ENCODE measurements at places on chromosomes 2 and 18.

GRCh38 chr2:157831573-157832315, 44.4 kb downstream of the ACVR1 start:
- DNase-seq = no peak

DNA sequence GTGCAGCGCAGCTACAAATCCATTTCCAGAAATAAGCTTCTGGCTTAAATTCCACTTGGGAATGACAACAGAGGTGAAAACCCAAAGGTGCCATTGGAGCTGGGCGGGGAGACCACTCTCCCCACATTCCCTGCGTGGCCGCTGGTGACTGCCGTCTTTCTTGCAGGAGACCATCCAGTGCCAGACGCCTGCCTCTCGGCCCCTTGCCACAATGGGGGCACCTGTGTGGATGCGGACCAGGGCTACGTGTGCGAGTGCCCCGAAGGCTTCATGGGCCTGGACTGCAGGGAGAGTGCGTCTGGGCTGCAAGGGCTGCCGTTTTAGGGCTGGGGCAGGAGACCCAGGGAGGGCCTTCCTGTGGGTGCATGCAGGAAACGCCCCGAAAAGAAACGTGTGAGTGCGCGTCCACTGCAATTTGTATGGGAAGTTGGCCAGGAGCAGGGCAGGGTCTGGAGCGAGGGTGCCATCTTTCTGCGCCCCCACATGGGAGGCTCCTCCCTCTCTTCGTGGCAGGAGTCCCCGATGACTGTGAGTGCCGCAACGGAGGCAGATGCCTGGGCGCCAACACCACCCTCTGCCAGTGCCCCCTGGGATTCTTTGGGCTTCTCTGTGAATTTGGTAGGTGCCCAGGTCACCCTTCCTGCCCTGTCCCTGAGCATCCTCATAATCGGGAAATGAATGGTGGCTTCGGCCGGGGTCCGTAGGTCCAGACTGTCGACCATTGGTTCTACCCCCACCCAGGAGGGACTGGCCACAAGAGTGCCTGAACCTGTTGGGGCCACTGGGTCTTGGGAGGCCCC, 49.9 kb downstream of the SNED1 start:
- DNase-seq = no peak

DNA sequence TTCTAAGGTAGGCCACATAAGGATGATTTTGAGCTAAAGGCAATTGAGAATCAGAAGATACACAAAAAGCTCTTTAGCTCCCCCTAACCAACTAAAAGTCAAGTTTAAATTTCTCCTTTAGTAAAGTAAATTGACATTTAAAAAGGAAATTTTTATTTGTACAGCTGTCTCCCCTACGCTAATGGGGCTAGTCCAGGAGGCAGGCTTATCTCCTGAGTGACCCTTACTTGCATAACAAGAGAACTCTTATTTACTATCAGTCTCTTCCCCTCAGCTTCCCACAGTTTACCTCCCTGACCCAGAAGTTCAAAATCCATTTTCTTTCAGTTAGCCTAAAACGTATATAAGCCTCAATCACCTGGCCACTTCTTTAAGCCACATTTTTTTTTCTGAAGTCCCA, 1002.8 kb upstream of the NRXN1 start:
- no peak for DNase-seq

DNA sequence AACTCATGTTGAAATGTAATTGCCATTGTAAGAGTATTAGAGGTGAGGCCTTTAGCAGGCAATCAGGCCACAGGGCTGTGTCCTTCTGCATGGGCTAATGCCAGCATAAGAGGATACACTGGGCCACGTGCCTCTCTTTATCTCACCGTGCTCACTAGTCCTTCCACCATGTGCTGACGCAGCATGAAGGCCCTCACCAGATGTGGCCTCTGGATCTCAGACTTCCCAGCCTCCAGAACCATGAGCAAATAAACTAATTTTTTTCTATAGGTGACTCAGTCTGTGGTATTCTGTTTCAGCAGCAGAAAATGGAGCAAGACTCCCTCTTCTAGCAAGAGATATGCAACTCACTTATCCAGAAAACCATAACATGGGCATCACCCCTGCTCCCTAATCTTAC, 149.7 kb upstream of the ZNF236 start:
- DNase-seq = no peak

- no peak for DNase-seq
These were observed 91.1 kb upstream of the TMEM200C start for GRCh38 chr18:5986257-5986931.

DNA sequence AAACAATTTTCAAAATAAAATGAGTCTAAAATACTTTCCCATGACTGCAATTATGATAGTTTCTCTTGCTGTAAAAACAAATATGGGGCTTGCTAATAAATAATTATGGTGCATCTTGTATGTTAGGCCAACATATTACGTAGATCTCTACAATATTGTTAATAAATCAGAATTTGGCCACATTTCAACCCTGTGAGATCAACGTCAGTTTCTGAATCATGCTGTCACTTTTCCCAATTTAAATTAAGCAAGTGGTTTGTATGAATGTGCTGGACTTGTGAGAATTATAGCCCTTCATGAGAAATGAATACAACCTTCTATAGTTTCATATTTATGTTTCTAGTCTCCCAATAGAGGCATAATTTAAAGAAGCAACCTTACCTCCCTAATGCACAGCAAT, 808.9 kb downstream of the SUCLG1 start:
- DNase-seq = no peak

DNA sequence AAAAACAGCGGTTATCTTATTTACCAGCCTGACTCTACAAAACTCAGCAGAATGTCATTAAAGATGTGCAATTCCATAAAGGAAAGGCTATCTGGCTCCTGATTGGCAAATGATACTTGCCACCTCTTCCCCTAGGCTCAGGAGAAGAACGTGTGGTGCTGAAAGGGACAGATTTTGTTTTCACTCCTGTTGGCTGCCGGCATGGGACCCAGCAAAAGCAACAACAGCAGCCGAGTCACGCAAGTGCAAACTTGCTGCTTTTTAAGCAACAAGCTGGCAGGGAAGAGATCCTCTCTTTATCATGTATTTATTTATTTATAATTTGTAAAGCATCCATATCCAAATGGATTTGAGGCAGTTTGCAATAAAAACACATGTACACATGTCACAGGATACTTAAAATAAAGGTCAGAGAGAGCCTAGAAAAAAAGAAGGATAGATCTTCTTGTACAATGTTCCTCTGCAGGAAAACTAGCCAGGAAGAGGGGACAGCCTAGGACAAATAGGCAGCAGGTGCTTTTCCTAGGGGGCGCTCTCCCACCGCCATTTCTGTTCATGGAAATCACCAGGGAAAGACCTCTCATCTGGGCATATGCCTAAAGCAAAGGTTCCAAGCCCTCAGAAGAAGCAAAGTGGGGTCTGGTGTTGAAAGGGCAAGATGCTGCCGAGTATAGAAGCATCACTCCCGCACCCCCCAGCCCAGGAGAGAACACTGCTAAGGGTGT, 799.3 kb downstream of the BCL11A start:
- DNase-seq = no peak

DNA sequence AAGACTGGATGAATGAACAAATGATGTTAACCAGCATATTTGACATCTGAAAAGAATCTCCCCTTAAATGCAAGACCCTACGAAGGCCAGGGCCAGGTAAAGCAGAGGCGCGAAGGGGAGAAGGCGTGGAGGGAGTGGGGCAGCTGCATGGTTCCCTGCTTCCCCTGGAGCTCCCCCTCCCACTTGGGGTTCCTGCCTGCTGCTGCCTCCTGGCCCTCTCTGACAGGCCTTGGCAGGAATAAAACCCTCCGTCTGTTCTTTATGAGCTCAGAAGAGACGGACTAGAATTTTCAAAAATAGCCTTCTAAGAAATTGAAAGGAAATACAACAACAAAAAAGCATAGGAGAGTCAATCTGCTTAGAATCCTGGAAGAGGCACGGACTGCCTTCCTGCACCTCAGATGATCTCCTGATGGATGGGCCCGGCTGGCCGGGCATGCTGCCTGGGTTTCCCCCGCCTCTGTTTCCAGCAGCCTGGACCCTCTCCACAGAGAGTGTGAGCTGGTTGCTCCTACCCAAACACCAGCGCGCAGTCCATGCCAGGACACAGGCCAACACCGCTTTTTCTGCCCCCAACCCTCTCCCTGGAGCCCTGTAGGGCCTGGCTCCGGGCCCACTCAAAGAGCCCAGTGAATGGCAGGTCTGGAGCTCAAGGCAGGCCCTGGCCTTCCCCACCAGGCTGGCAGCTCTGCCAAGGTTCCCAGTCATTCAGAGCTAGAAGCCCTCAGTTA, 23.9 kb downstream of the CFAP65 start:
- DNase-seq = no peak

GRCh38 chr18:21203126-21203525, 38.9 kb upstream of the GREB1L start:
- DNase-seq = no peak

GRCh38 chr2:120319686-120320317, 26.1 kb upstream of the INHBB start:
- no peak for DNase-seq

DNA sequence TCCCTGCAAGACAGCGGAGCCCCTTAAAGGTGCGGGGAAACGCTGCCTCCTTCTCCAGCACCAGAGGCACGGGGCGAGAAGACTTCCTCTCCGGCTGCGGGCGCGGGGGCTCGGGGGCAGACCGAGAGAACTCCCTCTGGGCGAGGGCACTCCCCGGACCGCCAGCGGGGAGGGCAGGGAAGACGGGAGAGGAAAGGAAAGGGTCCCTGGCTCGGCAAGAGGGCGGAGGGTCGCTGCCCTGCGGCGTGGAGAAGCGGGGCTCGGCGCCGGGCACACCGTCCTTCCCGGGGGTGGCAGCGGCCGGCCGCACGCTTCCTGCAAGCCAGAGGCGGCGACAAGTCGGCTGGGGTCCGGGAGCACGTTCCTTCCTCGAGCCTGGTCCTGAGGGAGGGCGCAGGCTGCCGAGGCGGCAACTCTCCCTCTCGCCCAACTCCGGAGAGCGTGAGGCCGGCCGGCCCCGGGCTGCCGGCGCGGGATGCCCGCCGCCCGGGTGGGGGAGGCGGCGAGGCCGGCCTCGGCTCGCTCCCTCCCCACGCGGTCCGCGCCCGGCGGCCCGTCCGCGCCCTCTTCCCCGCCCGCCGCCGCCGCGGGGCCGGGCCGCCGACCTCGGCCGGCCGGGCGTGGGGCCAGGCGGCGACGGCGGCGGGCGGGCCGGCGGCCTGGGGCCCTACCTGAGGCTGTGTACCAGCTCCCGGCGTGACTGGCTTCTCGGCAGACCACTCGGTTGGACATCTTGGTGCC, 1.1 kb downstream of the MEMO1 start:
- peak; percentile 50 for DNase-seq

DNA sequence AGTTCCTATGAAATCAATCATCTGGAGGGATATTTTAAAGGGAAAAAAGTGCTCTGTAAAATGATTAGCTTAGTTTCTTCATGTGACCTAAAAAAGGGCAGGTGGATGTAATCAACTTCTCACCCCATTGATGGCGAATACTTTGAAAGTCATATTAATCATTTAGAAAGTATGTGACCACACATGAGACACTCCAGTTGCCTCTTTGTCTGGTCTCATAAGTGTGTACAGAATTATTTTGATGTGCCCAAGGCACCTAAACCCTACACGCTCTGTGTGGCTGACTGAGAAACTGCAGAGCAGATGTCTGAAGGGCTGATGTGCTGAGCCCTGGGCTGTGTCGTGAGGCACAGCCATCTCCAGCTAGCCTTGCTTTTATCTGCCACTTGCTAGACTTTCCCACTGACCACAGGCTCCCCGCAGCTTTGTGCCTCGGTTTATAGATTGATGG, 26.9 kb downstream of the SGPP2 start:
- DNase-seq = peak; percentile 28

GRCh38 chr2:100166701-100167100, 24.3 kb upstream of the AFF3 start:
- DNase-seq = no peak

GRCh38 chr2:239912938-239913635, 112.1 kb downstream of the NDUFA10 start:
- no peak for DNase-seq

DNA sequence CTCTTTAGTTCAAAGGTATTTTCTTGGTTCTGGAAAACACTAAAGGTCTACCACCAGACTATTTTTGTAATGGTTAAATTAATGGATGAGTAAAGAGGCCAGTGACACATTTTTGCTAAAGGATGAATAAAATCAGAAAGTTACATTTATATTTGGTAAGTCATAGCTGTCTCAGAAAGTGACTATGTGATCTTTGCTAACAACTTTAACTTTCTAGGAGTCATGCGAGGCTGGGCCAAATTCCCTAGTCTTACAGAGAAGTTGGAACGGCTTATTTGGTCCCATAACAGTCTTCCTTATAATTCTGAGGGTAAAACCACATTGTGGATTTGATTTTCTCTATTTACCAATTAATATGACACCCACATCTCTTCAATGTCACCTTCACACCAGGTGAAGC, 198.1 kb downstream of the PDE1A start:
- no peak for DNase-seq

DNA sequence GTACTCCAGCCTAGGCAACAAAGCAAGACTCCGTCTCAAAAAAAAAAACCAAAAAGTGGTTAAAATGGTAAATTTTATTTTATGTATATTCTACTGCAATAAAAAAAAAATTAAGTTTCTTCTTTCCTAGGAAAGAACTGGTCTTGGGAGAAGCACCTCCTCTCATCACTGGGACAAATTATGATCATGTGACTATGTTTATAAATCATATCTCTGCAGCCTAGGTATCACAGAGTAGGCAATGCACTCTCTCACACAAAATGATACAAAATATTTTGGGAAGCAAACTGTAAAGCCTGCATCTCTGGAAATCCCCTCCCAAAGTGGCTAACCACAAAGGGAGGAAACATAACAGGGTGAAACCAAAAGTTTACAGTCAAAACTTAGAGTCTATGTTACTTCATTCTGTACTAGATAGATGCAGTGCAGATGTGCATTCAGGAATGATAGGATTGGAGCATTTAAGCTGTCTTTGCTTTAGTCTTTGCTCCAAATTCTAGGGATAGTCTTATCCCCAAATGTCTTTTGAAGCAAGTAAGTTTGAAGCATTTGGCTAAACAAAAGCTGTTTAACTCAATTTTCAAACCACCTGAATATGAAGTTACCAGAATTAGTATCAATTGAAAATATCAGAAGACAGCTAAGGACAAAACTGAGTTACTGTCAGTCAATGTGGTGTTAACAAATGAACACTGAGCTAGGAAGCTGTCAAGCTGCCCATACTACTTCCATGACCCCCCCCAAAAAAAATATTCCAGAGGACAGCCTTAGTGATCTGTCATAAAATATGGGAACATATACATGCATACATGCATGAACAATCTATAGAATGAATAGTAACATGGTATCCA, 21.1 kb upstream of the MALT1 start:
- DNase-seq = peak; percentile 39

All from GM13976 (cell line).